ENCODE measurements at places on chromosomes 7 and 10.

DNA sequence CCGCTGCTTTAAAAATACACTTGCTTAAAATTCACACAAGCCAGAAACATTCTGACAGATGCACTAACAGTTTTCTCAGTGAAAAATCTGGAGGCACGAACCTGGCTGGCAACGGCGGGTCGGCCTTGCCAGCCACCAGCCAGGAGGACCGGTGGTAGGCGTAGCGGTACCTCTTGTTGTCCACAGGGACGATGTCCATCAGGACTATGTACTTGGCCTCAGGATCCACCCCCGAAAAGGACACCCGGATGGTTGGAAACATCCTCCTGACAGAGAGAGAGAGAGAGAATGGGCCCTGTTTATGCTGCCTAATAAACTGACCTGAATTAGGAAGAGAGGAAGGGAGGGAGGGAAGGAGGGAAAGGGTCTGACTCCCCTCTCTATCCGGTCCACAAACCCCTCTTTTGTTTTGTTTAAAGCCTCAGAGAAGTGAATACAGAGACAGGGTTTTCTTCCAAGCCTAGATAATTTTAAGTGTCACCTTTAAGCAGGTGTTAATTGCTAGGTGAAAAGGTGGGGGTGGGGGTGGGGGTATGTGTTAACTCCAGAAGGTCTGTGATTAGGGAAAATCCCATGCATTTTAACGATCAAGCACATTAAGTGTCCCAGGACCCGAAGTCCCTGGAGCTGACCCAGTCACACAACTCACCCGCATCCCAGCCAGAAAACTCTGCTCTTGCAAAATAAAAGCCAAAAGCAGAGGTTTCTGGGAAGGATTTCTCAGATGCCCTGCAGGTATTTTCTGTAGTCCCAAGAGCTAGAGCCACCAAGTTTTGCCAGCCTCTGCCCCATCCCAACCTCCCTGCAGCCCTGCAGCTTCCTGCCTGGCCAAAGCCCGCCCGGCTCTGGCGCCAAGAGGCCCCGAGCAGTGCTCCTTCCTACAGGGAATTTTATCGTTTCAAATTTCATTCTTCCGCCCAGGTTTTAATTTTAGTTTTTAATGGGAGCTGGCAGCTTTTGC, 5.0 kb downstream of the TBX20 start:
- DNase-seq = no peak

GRCh38 chr7:155513543-155514285, 32.6 kb downstream of the CNPY1 start:
- no peak for DNase-seq

- no peak for DNase-seq
These were observed 126.7 kb downstream of the NT5C2 start for GRCh38 chr10:103066141-103067098.

GRCh38 chr10:128530301-128530700, 404.1 kb upstream of the MKI67 start:
- no peak for DNase-seq

DNA sequence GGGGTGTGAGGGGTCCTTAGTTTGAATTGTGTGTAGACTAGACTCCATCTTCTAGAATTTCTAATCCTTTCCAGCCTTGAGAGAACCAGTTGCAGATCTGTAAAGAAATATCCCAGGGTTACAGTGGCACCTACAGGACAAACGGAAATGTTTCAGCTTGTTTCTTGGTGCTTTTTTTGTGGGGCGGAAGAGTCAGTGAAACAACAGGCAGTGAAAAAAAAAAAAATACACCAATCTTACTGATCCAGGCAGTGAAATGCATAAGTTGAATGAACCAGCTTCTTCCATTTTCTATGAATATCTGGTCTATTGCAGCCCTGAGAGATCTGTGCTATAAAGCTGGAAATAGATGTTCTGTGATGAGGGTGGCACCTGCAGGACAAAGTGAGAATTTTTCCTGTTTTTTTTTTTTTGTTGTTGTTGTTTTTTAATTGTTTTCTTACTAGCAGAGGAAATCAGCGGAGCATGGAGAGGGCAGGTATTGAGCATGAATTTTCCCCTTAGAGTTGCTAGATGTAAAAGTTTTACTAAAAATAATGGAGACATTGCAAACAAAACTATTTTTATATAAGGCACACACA, 81.9 kb upstream of the DYNC1I1 start:
- no peak for DNase-seq

- no peak for DNase-seq
These were observed 4.5 kb upstream of the GPRIN2 start for GRCh38 chr10:46560952-46561351.

GRCh38 chr7:10537764-10538163, 435.9 kb upstream of the PHF14 start:
- DNase-seq = no peak

DNA sequence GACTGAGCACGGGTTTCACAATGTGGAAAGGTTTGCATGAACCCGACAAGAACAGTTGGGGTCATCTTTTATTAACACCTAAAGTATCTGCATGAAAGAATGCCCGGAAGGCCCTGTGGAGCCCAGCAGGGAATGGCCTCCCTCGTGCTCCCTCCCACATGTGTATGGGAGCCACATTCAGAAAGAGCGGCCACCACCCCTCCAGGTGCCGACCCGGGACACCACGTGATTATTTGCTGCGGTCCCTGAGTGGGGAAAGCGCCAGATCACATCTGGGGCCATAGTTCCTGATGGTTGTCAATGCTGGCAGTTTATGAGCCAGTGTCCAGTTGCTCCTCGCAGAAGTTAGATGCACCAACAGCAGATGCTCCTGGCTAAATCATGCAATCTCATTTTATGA, 571.4 kb downstream of the TCERG1L start:
- no peak for DNase-seq

- DNase-seq = no peak
These were observed 338 bp downstream of the SDK1 start for GRCh38 chr7:3301449-3301731.

DNA sequence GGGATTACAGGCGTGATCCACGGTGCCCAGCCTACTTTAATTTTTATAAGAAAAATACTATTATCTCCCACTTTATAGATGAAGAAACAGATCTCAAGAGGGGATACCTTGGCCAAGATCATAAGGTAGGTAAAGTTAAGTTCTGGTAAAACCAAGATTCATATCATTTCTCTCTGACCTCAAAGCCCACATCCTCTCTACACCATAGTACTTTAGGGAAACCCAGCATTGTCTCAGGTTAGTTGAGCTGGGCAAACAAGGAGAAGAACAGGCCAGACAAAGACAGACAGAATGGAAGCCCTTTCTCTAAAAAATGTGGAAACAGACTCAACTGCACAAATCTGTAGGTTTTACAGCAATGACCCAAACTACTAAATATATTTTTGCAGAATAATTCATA, 197.7 kb upstream of the FRMD4A start:
- no peak for DNase-seq

GRCh38 chr10:45383682-45384330, 9.8 kb downstream of the ALOX5 start:
- no peak for DNase-seq
